ENCODE measurements at places on chromosomes 4 and X.
A peak's percentile ranks its signal among the peaks of the same experiment; 100 is the strongest.

GRCh38 chr4:185464887-185465286 lies 6.6 kb downstream of the CCDC110 start:
- DNase-seq = no peak

DNA sequence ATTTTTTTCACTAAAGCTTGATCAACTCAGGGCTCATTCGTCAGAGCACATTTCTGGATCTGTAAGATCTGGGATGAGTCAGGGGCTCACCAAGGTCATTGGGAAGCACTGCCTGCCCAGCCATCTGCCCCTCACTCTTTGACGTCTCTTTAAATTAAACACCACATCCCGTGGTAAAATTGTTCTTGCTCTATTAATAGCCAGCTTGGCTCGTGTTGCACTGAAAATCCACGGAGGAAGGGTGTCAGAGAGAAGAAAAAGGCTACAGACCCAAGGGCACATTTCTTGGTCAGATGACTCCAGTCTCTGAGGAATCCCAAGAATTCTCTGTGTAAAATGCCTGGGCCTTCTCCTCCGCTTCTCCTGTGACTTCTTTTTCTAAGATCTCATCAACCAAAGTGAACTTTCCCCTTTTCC lies 45.7 kb upstream of the GATB start:
- DNase-seq = peak; percentile 95

DNA sequence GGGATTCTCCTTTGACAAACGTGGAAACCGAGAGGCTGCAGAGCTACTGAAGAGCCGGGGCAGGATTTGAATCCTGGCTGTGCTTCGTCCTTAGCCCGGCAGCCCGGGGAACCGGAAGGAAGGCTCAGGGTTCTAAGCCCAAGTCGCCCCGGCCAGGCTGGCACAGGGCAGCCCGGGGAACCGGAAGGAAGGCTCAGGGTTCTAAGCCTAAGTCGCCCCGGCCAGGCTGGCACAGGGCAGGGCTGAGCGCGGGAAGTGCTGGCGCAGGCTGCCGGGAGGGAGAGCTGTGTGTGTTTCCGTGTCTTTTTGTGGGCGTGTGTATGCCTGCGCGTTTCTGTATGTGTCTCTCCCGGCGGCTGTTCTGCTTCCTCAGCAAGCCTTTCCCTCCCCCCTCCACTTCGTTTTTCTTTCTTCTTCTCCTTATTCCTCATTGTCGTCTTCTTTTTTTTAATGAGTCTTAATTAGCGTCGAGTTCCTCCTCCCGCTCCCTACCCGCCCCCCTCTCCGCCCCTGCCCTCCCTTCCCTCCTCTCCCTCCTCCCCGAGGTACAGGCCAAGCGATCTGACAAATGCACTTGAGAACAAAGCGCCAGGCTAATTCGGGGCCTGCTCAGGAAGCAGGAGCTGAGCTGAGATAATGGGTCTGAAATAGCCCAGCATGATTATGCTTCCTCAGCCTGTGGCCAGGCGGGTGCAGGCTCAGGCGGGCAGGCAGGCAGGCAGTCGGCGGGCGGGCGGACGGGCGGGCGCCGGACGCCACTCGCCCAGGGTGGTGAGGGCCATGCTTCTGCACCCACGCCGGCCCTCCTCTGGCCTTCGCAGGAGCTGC lies 65.9 kb downstream of the EFNB1 start:
- peak; percentile 58 for DNase-seq

DNA sequence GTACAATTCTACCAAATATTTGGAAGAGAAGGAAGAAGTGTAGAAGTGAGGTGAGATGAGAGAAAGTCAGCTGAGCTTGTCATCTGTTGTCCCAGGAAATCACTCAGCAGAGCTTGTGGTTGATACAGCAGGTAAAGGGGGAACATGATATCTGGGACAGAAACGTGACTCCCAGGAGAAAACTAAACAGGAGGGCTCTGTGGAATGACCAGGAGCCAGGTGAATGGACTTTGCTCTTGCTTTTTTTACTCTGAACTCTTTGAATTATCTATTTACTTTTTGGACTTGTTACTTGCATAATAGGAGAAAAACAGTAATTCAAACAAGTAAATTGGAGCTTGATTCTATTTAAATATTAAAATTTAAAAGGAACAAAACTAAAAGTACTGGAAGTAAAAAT lies 555.6 kb upstream of the FRG1 start:
- no peak for DNase-seq

DNA sequence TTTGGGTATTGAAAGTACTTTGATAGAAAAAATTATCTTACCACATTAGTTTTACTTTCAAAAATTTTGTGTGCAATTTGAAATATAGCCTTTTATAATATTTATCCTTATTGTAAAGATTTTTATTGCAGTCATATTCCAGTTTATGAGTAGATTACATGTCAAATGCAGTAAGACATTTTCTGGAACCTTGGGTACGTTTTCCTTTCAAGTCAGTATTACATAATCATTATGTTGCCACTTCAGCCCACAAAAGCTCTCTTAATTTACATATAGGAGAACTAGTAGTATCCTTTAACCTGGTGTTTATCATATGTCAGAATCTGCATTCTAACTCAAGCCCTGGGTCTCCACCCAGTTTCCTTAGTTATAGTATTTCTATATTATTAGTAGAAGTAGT lies 98.5 kb downstream of the CENPC start:
- DNase-seq = no peak

- peak; percentile 69 for DNase-seq
Measured at GRCh38 chrX:134431894-134432293, 28.1 kb upstream of the HPRT1 start.

GRCh38 chrX:1283741-1284140 lies 15.1 kb downstream of the CSF2RA start:
- DNase-seq = no peak

- DNase-seq = no peak
Measured at GRCh38 chr4:61212788-61213187, 12.7 kb downstream of the ADGRL3 start.

DNA sequence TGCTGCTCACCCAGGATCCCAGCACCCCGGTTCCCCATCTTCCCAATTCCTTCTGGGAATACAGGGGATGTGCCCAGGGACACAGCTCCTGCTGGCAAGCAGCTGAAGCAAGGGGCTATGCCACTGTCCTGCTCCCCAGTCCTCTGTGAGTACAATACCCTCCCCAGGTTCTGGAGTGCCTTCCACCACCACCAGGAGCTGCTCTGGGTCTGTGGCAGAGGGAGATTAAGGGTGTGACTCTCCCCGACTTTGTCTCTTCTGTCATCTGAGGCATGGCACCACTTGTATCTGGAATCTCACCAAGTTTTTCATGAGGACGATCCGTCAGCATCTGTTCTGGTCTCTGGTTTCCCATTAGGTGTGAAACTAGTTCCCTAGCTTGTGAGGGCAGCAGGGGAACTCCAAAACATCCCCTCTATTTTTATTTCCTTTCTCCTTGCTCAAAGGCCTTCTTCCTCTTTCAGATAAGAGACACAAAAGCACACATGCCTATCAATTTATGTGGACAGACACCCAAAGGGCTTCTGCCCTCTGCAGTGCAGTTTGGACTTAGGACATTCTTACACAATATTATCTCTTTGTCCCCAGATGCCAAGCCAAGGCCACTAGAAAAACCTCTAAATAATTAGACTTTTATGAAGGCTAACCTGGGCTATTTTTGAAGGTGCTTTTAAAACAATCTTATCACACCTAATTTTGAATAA lies 26.8 kb downstream of the MGST2 start:
- DNase-seq = no peak

DNA sequence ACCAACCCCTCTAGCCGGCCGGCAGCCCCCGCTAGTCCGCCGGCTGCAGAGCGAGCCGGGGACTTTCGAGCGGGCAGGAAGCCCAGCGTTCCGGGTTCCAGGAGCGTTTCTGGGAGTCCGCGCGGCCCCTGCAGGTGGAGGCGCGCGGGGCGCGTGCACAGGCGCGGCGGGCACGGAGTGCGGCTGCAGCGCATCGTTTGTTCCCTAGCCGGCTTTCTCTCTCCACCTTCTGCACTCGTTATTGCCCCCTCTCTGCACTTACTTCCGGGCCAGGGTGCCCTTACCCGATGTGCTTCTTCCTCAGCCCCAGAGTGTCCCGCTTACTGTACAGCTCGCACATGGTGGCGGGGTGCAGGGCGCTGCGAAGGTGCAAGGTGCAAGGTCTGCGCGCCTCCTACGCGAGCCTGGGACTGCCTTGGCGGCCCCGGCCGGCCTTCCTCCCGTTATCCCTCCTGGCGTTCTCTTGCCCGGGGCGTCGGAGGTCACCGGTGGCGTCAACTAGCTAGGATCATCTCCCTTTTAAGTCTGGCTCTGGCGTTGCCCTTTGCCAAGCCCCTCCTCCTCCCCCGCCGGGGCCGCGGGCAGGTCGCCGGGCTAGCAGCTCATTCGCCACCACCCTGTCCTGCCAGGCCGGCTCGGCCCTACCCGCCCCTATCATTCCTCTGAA lies at the start of gene ETNPPL:
ETNPPL (minus strand) TSS at position 495 of the 667 bp plus-strand sequence; CDS start at position 340, 155 bp downstream.
- no peak for DNase-seq

DNA sequence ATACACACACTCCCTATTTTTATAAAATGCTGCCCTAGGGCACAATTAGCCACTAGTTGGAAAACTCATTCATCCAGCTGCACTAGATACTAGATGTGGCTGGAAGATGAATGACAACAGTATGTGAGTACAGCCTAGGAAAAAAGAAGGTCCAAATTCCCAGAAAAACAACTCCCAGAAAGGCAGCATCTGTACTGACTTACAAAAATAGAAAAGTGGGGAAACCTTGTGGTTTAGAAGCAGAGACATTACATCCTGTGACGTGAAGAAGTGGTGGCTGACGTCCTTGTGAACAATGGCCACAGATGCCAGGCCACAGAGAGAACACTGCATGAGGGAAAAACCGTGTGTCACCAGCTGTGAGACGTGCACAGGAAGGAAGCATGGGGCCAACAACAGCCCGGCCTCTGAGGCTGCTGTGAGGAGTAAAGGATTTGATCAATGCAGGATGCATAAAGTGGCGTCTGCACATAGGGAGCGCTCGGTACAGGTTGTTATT lies 81.2 kb downstream of the SPRY1 start:
- peak; percentile 21 for DNase-seq

- no peak for DNase-seq
Measured at GRCh38 chr4:124862261-124862660, 149.7 kb upstream of the ANKRD50 start.

DNA sequence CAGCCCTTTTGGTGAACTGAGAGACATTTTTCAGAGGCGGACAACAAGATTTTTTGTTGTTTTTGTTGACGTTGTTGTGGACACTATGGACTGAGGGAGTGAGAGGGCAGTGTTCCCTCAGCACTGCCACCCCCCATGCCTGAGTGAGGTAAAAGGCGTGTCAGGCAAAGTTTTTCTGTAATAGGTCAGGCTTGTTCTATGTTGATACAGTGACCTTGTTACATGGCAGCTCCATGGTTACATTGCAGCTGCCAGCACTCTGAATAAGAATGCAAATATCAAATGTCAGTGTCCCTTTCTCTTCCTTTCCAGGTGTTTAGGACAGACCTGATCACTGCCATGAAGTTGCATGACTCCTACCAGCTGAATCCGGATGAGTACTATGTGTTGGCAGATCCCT lies 36.6 kb downstream of the JADE1 start:
- no peak for DNase-seq

DNA sequence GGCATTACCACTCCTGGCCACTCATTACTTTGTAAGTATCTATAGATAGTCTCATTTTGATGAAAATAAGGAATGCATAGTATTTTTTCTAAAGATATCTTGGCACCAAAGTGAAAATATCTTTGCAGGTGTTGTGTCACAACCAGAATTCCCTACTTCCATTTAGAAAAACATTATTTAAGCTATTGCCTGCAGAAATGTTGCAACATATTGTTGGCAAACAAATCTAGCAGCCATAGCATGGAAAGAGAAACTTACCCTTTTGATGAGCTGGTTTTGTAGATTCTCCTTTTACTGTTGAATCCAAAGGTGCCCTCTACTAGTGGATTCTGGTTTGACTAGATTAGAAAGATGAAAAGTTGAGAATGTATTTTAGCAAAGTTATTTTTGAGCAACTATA lies 138.8 kb downstream of the AREG start:
- DNase-seq = no peak

DNA sequence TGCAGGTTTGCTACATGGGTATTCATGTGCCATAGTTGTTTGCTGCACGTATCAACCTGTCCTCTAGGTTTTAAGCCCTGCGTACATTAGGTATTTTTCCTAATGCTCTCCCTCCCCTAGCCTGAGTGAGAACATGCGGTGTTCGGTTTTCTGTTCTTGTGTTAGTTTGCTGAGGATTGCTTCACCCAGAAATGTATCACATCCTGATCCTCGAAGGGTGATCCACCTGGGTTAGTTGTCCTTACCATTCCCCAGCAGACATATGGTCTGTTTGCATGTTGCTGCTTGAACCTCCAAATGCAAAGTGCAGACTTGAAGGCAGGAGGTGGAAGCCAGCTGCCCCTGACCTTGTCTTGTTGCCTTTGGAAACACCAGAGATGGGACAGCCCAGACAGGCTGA lies 161.5 kb upstream of the WDR1 start:
- DNase-seq = no peak

DNA sequence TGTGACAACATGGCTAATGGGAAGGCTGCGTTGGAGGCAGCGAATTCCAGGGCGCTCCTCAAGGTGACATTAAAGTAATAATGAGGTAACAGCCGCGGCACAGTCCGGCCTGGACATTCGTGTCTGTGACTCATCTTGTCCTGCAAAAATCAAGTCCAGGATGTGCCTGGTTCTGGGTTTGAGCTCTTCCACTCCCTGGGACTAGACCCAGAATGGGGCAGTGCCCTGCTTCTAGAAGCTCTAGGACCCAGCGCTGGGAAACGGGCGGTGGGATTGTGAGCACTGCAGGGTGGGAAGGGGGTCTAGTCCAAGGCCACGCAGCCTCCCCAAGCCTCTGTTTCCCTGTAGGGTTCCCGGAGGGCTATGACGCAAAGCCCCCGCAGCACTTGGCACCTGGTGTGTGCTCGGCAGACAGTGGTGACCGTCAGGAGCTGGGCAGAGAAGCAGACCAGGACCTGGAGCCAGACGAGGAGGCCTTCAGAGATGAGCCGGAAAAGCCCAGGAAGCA lies 34.9 kb downstream of the HMX1 start:
- no peak for DNase-seq

DNA sequence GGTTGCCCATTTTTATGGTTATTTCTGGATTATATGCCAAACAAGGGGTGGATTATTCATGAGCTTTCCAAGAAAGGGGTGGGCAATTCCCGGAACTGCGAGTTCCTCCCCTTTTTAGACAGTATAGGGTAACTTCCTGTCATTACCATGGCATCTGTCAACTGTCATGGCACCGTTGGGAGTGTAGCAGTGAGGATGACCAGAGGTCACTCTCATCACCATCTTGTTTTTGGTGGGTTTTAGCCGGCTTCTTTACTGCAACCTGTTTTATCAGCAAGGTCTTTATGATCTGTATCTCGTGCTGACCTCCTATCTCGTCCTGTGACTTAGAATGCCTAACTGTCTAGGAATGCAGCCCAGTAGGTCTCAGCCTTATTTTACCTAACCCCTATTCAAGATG lies 57.6 kb downstream of the SH3KBP1 start:
- DNase-seq = no peak

DNA sequence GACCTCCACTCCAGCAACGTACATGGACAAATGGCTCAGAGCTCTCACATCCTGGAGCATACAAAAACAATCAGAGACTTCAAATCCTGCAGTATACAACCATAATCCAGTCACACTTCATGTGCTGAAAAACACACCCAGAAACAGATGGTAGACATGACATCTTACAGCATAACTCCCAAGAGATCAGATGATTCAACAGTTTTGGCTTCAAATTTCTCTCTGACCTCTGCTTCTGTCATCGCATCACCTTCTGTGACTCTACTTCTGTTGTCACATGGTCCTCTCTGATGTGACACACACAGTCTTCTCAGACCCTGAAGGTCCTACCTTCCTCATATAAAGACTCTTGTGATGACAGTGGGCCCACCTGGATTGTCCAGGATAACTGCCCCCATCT lies 18.5 kb downstream of the SUV39H1 start:
- peak; percentile 44 for DNase-seq
